Astrocyte of the spinal cord (primary cell): ENCODE measurements at places on chromosomes 1 and 21.

GRCh38 chr21:34946385-34946840 is 102.7 kb downstream of the RUNX1 start:
- DNase-seq: no peak

GRCh38 chr21:42360317-42360716 is 6.0 kb downstream of the TFF1 start:
- DNase-seq: no peak

GRCh38 chr1:154478639-154479038 is 23.4 kb upstream of the TDRD10 start:
- peak; percentile 30 for DNase-seq

DNA sequence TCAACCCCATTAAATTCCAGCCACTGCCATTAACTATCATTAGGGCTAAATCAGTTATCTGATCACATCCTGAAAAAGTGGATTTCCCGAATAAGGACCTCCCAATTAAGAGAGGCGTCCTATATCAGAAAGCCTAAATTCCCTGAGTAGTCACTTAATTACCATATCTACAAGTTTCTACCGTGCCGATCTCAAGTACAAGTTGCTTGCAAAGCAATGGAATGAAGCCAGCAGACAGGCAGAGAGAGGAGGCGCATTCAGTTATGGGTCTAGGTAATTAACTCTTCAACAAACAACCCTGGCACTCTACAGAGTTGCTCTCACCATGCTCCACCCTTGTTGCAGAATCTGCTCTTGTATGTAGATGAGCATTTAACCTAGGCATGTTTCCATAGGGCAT is 494.6 kb upstream of the RUNX1 start:
- DNase-seq: no peak
